Cortex of kidney (tissue), 1 donor: ENCODE measurements at places on chromosomes 7 and 10.

- DNase-seq: no peak
Measured at GRCh38 chr7:27602766-27603165, 59.9 kb downstream of the HIBADH start.

- no peak for DNase-seq
Measured at GRCh38 chr10:34449836-34450235, 365.3 kb downstream of the PARD3 start.

GRCh38 chr7:21169667-21170580, 258.0 kb upstream of the SP4 start:
- no peak for DNase-seq

DNA sequence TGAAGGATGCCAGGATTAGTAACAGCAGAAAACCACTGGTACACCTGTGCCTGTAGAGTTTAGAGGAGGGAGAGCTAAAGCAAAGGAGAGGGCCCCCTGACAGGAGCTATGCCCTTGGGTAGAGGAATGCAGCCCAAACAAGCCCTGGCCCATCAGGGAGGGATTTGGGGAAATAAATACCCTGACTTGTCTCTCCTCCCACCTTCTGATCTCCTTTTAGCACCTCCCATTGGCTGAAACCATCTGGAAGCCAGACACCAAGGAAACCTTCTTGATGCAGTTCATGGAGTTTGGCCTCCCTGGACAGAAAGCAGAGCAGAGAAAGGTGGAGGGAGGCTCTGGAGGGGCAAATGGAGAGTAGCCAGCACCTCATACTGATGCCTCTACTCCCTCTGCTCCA, 45.3 kb downstream of the ADRA2A start:
- no peak for DNase-seq

GRCh38 chr10:34711500-34711899, 103.6 kb downstream of the PARD3 start:
- no peak for DNase-seq

DNA sequence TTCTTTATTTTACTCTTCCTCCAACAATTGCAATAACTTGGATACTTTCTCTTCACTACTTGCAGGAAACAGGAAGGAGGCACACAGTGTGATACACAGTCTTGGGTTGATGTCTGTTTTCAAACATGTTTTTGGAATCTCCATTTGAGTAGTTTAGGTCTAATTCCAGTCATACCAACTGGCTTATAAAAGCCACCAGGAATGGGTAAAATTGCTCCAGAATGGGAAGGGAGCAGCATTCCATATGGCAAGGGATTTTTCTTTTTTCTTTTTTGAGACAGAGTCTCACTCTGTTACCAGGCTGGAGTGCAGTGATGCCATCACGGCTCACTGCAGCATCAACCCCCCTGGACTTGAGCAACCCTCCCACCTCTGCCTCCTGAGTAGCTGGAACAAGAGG, 545.1 kb upstream of the GALNT17 start:
- DNase-seq: no peak

DNA sequence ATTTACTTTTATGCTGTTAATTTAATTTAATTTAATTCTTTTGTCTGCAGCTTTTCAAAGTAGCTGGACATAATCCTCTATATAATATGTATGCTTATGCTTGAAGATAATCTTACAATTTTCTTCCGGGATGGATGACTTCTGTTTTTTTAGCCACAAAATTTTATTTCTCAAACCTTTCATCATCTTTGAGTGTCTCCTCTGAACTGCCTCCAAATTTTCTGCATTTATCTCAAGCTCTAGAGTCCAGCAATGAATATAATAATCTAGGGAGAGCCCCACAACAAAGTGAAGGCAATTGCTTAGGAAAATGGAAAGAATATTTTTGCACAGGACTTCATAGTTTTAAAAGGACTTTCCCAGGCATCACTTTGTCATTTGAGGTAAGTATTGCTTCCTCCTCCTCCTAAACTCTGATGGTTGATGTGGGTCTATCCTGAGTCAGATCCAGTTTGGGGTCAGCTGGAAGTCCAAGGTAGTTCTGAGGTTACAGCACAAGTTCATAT, 53.7 kb upstream of the FAM3C start:
- DNase-seq: no peak

GRCh38 chr10:33056828-33057596, 99.0 kb upstream of the ITGB1 start:
- no peak for DNase-seq

DNA sequence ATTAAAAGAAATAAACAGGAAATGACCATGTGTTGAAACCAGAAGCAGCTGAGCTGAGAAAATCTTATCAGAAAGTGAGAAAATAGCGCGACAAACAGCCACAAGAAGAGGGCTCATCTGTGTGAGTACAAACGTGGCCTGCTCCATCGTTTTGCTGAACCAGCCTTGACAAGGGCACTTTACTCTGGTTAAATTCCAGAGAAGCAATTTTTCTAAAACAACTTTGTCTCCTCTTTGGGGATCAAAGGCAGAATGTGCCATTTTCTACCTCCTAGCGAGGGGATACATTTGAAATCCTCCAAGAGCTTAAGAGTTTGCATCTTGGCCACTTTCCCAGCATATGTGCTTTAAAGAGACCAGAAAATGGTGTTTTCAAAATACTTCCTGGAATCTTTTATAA, 51.3 kb upstream of the VIPR2 start:
- no peak for DNase-seq

DNA sequence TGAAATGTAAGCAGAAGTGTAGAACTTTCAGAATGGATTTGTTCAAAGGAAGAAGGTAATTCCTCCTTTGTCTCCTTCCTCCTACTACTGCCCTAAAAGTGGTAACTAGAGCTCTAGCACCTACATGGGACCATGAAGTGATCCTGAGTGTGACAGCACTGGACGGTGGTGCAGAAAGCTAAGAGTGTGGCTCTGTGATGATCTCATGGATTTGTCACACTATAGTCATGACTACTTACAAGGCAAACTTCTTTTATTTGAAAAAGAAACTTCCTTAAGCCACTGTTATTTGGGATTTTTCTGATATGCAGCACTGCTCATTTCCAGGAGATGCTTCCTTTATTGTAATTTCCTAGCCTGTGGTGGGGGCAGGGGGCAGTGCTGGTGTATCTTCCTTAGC, 5.8 kb upstream of the FHIP2A start:
- DNase-seq: no peak

- DNase-seq: no peak
Measured at GRCh38 chr7:142618655-142619351, 130.5 kb upstream of the PRSS1 start.

GRCh38 chr10:24806262-24806661, 82.6 kb upstream of the ARHGAP21 start:
- DNase-seq: no peak

GRCh38 chr10:27612551-27613035, 108.5 kb downstream of the RAB18 start:
- DNase-seq: no peak

- no peak for DNase-seq
Measured at GRCh38 chr10:101223274-101224059, 5.8 kb downstream of the LBX1 start.

DNA sequence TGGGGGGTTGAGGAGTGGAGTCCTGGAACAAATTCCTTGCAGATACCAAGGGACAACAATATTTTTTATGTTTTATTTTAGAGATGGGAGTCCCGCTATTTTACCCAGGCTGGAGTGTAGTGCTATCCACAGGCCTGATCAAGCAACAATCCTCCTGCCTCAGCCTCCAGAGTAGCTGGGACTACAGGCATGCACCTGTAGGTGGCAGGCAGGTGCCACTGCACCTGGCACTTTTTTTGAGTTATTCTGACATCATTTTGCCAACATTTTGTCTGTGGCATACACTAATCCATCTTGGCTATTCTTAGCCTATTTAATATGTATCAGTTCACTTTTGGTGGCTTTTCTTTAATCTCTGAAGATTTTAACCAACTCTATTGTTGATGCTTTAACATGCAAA, 317.8 kb upstream of the MTPN start:
- DNase-seq: no peak

GRCh38 chr7:87330316-87330715, 15.1 kb upstream of the CROT start:
- DNase-seq: no peak

DNA sequence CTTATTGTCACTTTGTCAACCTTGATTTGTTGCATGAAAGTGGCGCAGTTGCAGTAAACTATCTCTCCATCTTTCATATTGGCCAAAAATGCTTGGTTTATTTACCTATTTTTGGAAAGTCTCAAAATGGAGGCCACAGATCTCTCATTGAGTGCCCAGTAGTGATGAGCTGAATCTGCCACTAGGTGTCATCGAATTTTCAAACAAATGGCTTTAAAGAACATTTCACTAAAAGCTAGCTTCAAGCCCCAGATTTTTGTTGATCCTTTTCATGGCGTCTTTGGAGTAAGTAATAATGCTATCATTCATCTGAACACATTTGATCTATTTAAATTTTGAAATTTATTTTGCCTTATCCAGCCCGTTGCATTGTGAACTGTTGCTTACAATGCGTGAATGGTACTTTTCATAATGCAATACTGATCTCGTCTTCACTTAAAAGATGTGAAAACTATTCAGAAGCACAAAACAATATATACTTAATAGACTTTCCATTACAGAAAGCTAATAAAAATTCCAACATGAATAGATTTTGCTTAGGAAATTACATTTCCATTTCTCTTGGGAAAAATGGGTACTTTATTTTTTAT, 236.2 kb downstream of the DNAJB9 start:
- no peak for DNase-seq

GRCh38 chr10:128981251-128981650, 485.8 kb upstream of the MGMT start:
- DNase-seq: no peak

DNA sequence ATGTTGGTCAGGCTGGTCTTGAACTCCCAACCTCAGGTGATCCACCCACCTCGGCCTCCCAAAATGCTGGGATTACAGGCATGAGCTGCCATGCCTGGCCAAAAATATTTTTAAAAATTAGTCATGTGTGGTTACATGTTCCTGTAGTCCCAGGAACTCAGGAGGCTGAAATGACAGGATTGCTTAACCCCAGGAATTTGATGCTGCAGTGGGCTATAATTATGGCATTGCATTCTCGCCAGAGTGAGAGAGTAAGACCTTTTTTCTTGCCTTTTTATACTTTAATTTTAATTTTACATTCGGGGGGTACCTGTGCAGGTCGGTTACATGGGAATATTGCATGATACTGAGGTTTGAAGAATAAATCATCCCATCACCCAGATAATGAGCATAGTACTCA, 86.6 kb upstream of the ZNF92 start:
- DNase-seq: no peak

GRCh38 chr10:13143766-13144165, 17.6 kb upstream of the MCM10 start:
- no peak for DNase-seq

DNA sequence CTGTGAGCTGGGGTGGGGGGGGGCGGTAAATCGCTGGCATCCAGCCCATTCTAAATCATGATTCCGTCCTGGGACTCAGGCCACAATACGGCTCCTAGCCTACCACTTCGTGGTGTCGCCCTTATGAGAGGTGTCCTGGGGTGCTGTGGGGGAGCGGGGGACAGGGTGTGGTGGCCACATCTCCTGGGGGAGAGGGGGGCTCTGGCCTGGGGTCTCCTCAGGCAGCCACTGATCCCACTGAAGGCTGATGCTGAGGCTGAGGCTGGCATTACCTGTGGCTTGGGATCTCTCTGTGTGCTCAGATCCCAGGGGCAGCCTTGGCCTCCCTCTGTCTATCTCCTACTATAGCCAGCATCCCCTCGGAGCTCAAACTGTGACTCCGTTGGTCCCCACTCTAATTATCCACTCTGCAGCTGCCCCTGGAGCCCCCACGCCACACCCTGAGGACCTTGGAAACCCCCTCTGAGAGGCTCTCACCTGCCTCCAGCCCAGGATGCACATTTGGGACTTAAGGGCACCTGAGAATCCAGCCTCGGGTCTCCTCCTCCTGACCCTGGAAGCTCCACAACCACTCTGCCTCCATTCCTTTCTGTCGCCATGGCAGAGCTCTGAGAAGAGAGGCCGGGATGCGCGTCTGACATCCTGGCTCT, 249.3 kb upstream of the TCERG1L start:
- no peak for DNase-seq

DNA sequence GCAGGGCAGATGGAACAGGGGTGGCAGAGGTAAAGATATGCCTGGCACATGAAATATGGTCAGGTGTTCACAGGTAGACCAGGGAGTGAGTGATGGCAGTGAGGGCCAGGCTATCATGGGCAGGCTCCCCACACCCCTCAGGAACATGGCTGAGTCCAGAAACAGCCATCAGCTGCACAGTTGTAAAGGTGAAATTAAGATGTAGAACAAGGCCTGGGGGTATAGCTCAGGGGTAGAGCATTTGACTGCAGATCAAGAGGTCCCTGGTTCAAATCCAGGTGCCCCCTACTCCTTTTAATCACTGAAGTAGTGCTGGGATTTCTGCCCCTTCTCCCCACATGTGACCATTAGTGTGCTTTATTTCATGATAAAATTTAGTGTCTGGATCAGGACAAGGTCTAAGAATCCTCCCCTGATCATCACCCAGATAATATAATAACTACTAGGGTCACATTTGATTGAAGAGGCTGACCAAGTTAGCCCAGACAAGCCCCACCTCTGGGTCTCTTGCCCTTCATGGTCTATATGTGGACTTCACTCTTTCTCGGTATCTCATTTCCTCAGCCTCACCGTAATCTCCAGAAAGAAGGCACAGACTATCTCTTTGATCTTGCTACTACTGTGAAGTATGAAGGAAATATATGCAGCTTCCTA, 69.0 kb downstream of the ZNF783 start:
- no peak for DNase-seq

- no peak for DNase-seq
Measured at GRCh38 chr7:69656077-69656476, 57.8 kb downstream of the AUTS2 start.

- no peak for DNase-seq
Measured at GRCh38 chr10:118332948-118333710, 9.0 kb downstream of the FAM204A start.
